Activated CD4-positive, alpha-beta T cell treated with anti-CD3 and anti-CD28 coated beads, Interleukin-2, amount 10 ng/mL, durations not matched to agents 24 days and 14 days (primary cell): ENCODE measurements at places on chromosomes 1 and 21.
A peak's percentile ranks its signal among the peaks of the same experiment; 100 is the strongest.

GRCh38 chr1:107829036-107829770 lies 135.8 kb downstream of the VAV3 start:
- DNase-seq: no peak

DNA sequence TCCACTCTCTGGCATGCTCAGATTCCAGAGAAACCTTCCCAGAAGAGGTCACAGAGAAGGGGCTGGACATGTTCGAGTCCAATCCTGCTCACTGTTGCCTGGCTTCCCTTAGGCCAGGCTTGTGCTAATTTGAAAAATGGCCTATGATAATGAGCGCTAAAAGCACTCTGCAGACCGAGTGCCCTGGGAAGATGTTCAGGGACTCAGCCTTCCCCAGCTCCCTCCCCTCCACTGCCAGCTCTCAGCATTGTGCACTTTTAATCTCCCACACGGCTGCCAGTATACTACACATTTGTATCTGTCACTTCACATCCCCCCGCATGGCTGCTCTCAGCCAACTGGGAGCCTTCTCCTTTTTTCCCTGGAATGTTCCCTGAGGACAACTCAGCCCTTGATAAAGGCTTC lies 24.1 kb downstream of the FAM163A start:
- no peak for DNase-seq

- DNase-seq: no peak
These were observed 133.0 kb downstream of the PTPN14 start for GRCh38 chr1:214418391-214418790.

- DNase-seq: no peak
These were observed 7.4 kb downstream of the CFAP410 start for GRCh38 chr21:44331650-44332307.

DNA sequence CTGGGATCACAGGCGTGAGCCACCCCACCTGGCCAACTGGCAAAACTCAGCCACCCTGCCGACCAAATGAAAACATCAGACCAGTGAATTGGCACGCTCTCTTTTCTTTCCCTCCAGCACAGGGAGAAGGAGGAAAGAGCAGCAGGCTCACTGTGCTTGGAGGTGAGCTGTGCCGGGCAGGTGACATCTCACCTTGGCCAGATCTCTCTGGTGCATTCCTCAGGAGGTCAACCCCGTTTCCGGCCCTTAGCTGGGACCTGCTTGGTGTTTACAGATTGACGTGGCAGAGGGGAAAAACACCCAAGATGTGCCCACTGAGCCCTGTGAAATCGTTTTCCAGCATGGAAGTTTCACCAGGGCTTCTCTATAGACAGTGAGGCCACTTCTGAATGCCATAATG lies 45.1 kb downstream of the TMEM51 start:
- DNase-seq: no peak

DNA sequence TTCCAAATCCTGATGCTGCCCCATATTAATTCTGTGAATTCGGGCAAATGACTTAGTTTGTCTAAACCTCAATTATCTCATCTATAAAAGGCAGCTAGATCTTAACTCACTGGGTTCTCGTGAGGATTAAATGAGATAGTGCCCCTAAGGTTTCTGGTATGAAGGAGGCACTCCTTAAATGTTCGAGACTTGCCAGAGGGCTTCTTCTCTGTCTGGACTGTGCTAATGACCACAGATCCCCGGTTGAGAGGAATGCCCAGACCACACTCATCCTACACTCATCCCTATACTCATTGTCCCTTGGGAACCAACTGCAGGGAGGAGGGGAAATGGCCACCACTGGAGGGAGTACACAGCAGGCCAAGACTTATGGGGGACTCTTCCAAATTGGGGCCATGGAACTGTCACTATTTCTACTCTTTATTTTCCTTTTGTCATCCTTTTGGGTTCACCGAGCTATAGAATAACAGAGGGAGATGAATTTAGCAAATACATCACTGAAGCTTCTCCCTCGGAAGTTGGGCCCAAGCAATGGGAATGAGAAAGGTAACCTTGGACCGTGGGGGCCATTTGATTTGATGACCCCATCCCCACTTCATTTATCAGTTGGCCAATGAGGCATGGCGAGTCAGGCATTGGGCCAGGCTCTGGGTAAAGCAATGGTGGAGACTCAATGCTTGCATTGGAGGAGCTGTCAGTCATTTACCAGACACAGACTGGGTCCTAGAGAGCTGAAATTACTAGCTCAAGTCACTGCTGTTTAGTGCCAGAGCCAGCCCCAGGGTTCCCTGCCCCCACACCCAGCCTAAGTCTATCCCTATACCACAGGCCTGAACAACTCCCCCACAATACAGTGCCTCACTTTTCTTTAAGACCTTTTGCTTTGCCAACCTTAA lies 5.1 kb downstream of the ATF3 start:
- peak; percentile 59 for DNase-seq

GRCh38 chr1:190809312-190809711 lies 331.6 kb upstream of the BRINP3 start:
- no peak for DNase-seq

- no peak for DNase-seq
These were observed 222.6 kb downstream of the COL24A1 start for GRCh38 chr1:85933961-85934360.

DNA sequence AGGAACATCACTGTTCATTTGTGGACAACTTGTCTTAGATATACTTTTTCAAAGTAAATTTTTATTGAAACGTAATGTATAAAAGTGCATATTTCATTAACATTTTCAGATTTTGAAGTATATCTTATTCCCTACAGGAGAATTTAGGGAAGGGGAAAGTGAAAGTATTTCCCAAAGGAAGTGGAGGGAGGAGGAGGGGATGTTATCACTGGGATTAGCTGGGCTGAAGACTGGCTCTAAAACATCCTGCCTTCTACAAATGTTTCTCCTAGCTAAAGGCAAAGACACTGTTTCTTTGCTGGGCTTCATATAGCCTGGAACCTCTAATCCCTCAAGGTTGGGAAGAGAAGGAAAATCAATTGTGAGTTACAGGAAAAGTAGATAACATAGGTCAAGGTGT lies 7.1 kb upstream of the ZNF697 start:
- DNase-seq: no peak

DNA sequence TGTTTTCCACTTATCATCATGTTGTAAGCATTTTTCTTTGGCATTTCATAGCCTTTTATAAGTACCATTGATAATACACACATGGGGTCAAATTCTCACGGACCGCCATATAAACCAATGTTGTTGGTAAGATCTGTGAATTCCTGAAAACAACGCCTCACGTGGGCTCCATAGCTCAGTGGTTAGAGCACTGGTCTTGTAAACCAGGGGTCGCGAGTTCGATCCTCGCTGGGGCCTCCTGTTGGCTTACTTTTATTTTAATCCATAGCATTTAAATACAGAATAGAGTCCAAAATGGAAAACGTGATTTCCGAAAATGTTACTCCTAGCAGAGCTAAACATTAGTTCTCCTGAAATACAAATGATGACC lies 83.1 kb downstream of the HHIPL2 start:
- DNase-seq: peak; percentile 86

GRCh38 chr21:37575580-37575979 lies 209.0 kb downstream of the DYRK1A start:
- no peak for DNase-seq

- no peak for DNase-seq
These were observed 13.2 kb upstream of the CTSE start for GRCh38 chr1:206036663-206037455.

DNA sequence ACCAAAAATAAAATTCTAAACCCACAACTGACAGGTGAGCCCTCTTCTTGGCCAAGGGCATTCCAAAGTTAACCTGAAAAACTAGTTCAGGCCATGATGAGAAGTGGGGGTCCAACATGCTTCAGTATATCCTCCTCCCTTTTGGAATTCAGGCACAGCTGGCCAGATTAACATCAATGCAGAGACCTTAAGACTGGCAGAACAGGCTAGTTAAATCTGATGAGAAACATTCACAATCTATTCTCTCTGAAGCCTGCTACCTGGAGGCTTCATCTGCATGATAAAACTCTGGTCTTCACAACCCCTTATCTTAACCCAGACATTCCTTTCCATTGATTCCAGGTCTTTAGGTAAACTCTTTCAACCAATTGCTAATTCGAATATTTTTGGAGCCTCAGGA lies 26.7 kb upstream of the ZBTB8B start:
- no peak for DNase-seq

DNA sequence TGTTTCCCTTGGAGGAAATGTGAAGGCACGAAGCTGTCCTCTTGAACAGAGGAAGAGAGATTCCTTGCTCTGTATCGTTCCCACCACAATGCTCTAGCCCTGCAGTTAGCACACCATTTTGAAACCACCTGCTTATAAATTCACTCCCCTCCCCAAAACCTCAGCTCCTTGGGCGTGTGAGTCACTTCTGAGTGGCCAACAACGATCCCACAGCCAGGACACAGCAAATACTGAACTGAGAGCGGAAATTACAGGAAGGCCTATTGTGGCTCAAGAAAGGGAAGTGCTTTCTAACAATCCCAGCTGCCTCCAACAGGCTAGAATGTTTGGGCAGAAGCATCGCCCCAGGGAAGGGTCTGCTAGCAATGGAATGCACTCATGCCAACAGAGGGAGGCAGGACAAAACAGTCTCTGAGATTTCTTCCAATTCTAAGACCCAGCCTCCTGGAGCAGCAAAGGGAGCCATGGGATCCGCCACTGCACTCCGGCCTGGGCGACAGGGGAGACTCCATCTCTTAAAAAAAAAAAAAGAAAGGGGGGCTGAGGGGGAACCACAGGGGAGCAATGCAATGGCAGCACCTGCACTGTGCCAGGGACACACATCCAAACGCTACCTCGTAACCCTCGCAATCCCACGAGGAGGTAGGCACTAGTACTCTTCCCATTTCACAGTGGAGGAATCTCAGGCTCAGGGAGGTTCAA lies 1.9 kb downstream of the TMEM53 start:
- DNase-seq: peak; percentile 69

DNA sequence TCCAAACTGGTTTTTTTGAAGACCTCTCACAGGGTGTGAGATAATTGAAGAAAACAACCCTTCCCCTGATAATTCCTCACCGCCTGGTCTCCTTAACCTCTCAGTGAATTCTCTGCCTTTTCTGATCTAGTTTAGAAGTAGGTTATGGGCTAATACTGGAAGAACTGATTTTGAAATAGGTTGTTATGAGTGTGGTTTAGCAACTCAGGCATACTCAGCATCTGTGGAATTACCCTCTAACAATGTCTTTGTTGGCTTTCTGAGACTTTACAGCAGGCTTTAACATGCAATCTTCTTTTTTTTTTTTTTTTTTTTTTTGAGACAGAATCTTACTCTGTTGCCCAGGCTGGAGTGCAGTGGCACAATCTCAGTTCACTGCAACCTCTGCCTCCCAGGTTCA lies 10.3 kb upstream of the PLD5 start:
- DNase-seq: no peak

- no peak for DNase-seq
These were observed 112.0 kb upstream of the CHRM3 start for GRCh38 chr1:239274242-239274830.

DNA sequence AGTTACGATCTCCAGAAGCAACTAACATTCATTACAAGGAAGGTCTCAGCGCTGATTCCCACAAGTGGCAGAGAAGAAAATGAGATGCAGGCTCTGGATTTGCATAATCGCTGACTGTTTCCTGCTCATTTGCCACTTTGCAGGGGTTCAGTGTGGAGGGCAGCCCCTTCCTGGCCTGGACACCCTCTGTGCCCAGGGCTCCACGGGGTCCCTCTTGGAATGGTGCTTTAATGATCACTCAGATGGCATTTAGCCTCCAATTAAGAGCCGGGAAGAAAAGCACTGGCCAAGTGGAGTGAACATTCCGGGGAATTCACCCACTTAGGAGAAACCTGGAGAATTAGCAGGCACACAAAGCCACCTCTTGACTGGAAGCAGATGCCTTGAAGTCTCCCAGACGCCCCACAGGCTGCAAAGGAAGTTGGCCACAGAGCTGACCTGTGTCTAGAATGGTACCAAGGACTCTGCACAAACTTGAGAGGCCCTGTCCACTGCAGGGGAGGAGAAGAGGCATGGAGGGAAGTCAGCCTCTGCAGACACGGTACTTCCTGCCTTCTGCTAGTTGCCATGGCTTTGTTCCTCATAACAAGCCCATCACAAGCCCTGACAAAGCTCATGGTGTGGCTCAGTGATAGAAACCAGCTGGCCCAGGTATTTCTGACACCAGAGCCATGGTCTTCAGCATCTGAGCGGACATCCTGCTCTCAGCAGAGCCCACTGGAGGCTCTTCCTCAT lies 157.2 kb downstream of the KAZN start:
- DNase-seq: no peak

DNA sequence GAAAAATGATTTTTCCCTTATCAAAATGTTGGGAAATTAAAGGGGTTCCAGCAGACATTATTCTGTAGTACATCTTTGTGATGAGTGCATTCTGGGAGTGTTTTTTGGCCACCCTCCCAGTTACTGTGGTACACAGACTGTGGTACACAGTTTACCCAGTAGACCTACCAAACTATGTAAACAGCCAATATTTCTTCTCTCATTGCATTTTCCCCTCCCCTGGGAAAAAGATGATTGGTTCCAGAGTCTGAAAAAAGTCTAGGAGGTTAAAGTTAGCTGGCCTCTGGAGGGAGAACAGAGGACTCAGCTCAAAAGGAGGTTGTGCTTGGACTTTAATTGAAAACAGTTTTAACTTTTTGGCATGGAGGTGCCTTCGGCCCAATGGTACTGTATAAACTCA lies 42.5 kb downstream of the PGM1 start:
- DNase-seq: no peak

GRCh38 chr1:163055531-163055930 lies 13.6 kb upstream of the RGS4 start:
- DNase-seq: no peak

DNA sequence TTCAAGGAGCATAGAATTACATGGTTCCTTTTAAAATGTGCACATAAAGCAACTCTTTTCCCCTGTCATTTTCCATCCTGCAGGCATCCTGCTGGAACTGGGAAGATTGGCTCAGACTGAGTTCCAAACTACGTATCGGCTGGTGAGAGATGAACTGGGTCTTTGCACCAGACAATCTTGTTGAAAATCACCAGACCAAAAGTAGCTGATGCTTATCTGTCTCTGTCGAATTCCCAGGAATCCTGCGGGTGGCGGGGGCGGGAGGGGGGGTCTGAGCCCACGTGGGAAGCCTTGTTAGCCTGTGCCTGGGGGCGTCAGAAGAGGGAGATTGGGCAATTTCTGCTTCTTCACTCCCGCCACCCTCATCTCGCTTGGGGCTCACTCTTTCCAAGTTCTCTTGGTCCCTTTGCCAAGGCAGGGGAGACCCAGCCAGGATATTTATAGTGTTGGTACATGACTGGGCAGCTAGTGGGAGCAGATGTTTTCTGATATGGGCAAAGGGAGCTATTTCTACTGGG lies 90.1 kb upstream of the SLC25A33 start:
- DNase-seq: no peak

GRCh38 chr1:118223426-118223825 lies 38.4 kb upstream of the SPAG17 start:
- no peak for DNase-seq

GRCh38 chr1:164233149-164233548 lies 325.8 kb upstream of the PBX1 start:
- DNase-seq: no peak

- DNase-seq: no peak
These were observed 264.5 kb downstream of the OLFM3 start for GRCh38 chr1:101732261-101732660.

DNA sequence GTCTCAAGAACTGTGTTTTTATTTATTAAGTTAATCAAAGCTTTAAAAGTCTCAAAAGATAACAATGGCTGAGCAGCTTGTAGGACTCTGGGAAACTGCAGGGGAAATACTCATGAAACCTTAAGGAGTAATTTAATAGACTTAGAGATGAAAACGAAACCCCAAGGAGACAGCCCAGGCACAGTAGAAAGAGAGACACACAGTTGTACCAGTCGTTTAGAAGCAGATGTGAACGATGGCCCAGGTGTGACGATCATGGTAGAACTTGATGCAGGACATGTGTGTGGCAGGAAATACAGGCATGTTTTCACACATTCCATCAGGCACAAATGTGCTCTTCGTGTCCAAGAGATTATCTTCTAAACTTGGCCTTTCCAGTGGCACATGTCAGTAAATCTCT lies 21.2 kb upstream of the MRPS6 start:
- DNase-seq: no peak
